ENCODE measurements at places on chromosomes 11 and 22.

DNA sequence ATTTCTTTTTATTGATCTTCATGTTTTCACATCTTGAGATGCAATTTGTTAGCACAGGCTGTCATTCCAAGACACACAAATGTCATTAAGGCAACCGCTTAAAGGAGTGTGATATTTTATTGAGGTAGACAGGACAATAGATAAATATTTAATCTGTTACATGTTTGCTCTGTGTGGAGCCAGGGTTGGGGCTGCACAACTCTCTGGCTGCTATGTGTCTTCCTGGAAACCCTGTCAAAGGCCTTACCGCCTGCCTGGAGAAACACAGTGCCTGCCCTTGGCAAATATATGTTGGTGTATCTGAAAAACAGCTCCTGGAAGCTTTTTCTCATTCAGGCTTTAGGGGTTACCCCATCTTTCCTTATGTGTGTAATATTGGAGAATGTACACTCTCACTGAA is 139.7 kb upstream of the TEAD1 start:
- no peak for DNase-seq

GRCh38 chr22:28111501-28112189 is 192.6 kb upstream of the PITPNB start:
- DNase-seq: no peak

DNA sequence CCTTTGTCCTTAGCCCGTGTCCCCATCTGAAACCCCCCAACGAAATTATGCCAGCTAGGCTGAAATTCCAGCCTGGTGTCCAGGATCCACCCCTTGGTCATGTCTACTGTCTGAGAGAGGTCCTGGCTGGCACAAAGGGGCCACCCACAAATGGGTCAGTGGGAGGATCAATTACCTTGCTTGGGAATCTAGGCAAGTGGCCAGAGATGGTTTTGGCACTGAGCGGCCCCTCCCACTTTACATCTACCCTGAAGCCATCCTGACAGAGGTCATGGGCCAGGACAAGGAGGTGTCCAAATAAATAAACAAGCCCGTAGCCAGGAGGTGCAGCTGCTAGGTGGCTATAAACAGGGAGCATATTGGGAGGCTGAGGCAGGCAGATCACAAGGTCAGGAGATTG is 311.5 kb downstream of the MN1 start:
- DNase-seq: no peak

- DNase-seq: peak; percentile 73
These were observed 19.1 kb downstream of the TNRC6B start for GRCh38 chr22:40196628-40197360.

GRCh38 chr22:30312053-30312452 is 14.7 kb downstream of the TBC1D10A start:
- no peak for DNase-seq

GRCh38 chr11:129768356-129768755 is 47.3 kb upstream of the TMEM45B start:
- DNase-seq: no peak

DNA sequence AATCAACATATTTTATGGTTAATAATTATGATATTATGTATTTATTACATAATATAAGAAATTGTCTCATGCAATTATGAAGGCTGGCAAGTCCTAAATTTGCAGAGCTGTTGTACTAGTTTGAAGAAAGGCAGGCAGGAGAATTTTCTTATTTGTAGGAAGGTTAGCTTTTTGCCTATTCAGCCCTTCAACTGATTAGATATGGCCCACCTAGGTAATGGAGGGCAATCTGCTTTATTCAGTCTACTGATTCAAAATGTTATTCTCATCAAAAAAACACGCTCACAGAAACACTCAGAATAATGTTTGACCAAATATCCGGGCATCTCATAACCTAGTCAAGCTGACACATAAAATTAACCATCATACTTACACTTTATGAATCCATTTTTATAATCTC is 589.0 kb downstream of the NELL1 start:
- DNase-seq: no peak

- no peak for DNase-seq
These were observed 305.5 kb upstream of the ISX start for GRCh38 chr22:34760276-34761008.
